ENCODE measurements at places on chromosomes 1 and 21. TPM values are rescaled to one million over a fixed set of nuclear protein-coding genes. Genes with fewer than 3 reads are reported as not detected.
A peak's percentile ranks its signal among the peaks of the same experiment; 100 is the strongest.

Gene NPR1
- polyA plus RNA-seq: 62.7 TPM

Gene CRP
- polyA plus RNA-seq: not detected

Gene TPTE
- not detected for polyA plus RNA-seq

Gene TMPRSS3
- 3.1 TPM for polyA plus RNA-seq

Gene AGMAT
- polyA plus RNA-seq: 35.8 TPM

Gene PTP4A2
- polyA plus RNA-seq: 226 TPM

Gene CD1C
- polyA plus RNA-seq: 1.1 TPM

Gene TMEM125
- 12.5 TPM for polyA plus RNA-seq

DNA sequence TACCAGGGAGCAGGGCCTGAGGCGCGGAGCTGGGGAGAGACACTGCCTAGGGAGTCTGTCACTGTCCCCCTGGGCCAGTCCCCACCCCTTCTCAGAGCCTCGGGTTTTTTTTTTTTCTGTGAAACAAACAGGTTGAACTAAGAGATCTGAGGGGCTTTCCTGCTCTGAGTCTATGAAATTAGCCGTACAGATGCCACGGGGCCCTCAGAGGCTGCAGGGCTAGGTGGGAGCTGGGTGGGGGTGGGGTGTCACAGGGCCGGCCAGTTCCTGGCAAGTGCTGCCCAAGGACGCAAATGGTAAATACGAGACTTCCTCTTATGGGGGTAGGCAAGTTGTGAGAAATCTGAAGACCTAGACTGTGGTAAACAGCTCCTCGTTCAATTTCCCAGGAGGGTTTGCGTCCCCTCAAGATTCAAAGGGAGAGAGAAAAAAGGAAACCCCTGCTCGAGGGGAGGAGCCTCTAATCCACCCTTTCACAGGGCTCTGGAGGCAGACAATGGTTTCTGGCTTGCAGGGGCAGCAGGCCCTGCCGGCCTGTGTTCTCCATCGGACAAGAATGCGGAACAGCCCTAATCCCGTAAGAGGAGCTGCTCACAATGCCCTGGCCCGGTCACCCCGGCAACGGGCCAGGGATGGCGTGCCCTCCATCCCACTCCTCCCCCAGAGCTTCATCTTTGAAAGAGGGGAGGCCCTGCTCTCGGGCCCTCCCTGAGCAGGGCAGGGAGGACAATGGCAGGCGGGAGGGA is 7.8 kb downstream of the NUAK2 start:
- no peak for DNase-seq

DNA sequence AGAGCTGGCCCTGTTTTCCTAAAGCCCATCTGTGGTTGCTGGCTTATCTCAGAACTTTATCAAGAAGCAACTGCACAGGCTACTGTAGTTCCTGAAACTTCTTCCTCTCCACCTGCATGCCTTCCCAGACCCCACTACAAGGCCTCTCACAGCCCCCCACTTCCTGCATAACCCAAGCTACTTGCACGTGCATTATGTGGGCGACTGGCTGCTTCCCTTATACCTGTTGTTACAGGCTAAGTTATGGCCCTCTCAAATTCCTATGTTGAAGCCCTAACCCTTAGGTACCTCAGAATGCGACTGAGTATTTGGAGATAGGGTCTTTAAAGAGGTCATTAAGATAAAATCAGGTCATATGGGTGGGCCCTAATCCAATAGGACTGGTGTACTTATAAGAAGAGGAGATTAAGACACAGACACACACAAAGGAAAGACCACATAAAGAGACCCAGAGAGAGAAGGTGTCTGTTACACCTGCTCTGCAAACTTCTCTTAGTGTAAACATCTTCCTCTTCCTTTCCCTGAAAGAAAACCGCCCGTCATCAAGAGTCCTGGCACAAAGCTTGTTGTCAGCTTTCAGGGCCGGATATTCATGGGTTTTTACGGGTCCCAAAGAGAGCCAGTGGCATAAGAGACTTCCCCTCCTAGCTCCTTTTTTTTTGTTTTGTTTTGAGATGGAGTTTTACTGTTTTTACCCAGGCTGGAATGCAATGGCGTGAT is 5.1 kb downstream of the ZNF496 start:
- no peak for DNase-seq

DNA sequence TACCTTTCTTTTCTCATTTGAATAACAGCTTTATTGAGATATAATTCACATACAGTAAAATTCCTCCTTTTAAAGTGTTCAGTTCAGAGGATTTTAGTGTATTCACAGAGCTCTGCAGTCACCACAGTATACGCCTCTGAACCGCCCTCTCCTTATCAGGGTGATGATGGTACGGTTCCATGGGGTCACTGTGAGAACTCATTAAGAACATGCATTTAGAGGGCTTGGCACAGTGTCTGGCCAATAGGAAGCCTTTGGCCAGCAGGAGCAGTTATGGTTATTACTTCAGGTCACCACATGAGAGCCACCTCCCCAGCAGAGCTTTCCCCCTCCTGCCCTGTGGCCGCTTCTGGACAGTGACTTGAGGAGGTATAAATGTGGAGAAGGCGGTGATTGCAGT is 27.3 kb downstream of the KCNQ4 start:
- no peak for DNase-seq

DNA sequence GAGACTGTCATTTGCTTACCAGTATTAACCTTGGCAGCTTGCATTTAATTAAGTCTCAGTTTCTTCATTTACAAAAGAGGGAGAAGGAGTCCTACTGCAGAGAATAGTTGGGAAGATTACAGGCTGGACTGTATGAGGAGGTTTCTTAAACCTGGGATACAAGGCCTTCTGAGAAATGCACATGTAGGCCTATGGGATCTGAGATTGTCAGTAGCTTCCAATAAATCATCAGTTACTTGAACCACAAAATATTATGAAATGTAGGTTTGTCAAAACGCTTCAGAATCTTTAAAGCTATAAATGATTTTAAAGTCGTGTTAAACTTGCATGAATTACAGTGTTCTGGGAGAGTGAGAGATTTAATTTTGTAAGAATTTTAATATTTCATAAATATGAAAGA is 69.6 kb downstream of the NRIP1 start:
- no peak for DNase-seq

DNA sequence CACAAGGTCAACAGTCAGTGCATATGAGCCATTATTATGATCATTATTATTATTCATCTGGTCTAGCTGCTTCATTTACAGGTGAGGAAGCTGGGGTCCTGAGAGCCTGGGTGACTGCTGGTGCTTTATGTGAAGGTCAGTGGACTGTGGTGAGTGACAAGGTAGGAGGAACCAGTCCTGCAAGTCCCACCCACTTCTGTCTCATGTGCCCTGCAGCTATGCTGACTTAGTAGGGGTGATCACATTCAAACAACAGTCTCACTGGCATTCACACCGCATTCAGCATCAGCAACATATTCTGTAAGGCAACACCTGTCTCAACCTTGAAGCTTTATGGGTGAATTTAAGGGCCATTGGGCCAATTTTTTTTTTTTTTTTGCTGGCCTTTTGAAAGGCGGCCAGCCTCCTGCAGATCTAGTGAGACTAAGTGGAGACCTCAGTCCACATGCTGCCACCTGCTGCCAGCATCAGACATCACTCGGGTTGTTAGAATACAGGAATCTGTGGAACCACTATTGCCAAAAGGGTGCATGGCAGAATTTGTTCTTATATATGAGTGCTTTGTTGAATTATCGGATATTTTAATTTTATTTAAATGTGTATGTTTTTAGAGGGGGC is 59.9 kb upstream of the CACNA1E start:
- peak; percentile 15 for DNase-seq

DNA sequence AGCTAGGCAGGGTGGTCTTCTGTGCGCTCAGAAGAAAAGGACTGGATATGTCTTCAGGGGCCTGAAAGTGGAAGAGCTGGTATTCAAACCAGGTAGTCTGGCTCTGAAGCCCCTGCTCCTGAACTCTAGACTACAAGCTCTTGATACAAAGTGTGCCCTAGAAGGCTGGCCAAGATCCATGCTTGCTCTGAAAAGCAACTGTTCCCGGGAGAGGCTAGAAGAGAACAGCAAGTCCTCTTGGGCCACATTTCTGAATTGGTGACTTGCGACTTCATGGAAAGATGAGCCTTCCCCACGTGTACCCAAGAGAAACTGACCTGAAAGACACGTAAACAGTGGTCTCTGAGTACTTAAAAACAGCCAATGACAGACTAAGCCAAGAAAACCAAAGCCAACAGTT is 123.3 kb upstream of the GRIK3 start:
- DNase-seq: no peak

DNA sequence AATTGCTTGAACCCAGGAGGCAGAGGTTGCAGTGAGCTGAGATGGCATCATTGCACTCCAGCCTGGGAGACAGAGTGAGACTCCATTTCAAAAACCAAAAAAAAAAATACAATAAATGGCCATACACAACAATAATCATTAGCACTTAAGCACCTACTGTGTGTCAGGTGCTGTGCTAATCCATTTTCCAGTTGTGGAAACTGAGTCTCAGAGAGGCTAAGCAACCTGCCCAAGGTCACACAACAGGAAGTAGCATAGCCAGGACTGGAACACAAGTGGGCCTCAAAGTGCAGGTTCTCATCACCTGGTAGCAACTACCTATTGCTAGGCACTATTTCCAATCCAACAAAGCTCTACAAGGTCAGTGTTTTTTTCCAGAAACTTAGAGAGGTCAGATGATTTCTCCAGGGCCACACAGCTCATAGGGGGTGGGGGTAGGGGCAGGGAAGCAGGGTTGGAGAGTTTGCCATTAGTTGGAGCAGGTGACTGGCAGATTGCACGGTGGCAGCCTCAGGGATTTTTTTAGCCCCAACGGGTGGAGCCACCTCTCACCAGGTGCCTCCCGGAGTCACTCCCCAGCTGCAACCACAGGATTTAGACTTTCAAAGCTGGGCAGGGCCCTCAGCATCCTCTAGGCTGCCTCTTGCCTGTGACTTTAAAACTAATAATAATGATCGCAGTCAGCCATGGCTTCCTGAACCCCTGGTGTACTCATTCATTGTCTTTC is 52.5 kb upstream of the ID3 start:
- DNase-seq: no peak

DNA sequence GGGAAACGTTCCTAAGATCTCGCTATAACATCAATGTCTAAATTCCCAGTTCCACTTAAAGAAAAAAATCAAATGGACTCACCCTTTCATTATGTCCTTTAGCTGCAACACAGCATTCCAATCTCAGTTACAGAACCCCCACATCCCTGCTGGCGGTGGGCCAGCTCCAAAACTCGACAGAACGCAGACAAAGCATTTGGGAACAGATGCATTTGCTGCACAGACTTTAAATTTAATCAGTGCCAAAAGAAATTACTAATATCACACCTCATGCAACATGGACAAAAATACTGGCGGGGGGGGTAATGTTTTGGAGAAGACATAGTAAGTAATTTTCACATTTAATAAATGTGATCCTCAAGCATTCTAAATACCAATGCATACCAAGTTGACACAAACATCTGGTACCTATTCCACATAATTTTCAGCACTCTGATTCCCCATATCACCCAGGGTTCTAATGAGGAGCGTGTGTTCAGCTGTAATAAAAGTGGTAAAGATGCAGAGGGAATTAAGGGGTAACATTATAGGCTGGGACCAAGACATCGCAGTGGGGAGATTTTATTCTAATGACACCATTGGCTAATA is 79.7 kb downstream of the TGFBR3 start:
- DNase-seq: no peak

DNA sequence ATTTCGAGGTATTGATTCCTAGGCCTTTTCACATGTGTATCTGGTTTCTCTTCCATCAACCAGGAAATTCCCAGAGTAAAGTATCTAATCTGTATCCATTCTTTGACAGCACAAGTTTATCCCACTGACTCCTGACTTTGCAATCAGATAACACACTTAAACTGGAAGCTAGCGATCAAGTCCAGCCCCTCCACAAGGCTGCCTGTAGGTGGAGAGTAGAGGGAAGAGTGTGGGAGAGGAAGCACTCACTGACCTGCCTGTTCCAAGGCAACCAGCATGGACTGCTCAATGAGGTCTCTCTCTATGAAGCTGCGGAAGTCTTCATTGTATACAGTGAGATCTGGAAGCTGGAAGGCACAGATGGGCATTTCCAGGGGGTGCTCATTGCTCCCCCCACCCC is 30.4 kb upstream of the MTMR11 start:
- no peak for DNase-seq

- no peak for DNase-seq
Measured at GRCh38 chr1:17273096-17273495, 24.2 kb downstream of the PADI3 start.

DNA sequence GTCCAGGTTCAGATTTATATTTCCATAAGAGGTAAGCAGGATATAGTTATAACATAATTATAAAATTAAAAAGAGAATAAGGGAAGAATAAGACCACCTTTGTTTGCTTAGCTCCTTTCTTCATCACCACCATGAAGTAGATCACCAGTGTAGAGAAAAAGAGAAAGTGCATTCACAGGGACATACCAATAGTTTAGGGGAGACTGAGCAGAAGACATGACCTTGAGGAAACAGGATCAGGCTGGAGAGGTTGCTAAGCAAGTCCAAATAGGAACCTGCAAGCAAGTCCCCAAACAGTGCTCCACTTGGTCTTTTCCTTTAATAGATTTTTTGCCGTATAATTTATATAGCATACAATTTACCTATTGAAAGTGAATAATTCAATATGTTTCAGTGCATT is 63.0 kb downstream of the KCNT2 start:
- DNase-seq: no peak
